T-helper 2 cell treated with Interferon-gamma antibody and Interleukin-4, amounts not matched to agents 100 ng/mL and 5 ng/mL, for 36 hours (primary cell): ENCODE measurements at places on chromosomes 16 and 17. TPM values are rescaled to one million over a fixed set of nuclear protein-coding genes. Genes with fewer than 3 reads are reported as not detected.

HAS3 gene
- 0.86 and 1.1 TPM in 2 replicates for total RNA-seq

DNAI2 gene
- total RNA-seq = 0.36 and 0.50 TPM in 2 replicates

HOXB3 gene
- total RNA-seq = 10.0 and 10.7 TPM in 2 replicates

CLDN9 gene
- 0.43 and 0.77 TPM in 2 replicates for total RNA-seq

SMIM5 gene
- total RNA-seq = 0.50 and 0.52 TPM in 2 replicates
